ENCODE measurements at places on chromosomes 5 and 9.
A peak's percentile ranks its signal among the peaks of the same experiment; 100 is the strongest.

DNA sequence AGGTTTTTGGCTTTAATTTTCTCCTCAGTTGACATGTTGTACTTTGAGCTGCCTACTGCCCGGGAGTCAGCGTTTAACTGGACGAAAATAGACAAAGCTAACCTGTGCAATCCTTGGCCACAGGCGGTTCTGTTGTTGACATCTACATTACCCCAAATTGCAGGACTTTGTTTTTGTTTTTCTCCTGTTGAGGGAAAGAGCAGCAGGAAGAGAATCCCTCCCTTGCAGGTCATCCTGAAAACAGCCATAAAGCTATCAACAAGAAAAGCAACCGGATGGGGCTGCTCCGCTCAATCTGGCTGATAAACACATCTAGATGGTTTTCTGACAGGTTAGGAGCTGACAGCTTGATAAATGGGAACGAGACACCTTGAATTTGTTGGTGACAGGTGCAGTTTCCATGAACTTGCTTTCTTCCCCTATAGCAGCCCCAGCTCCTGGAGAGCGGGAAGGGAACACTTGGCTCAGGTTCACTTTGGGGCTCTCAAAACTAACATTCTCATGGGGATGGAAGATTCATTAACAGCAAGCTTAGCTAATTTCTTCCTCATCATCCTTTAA is 331.5 kb downstream of the SLIT3 start:
- no peak for DNase-seq

DNA sequence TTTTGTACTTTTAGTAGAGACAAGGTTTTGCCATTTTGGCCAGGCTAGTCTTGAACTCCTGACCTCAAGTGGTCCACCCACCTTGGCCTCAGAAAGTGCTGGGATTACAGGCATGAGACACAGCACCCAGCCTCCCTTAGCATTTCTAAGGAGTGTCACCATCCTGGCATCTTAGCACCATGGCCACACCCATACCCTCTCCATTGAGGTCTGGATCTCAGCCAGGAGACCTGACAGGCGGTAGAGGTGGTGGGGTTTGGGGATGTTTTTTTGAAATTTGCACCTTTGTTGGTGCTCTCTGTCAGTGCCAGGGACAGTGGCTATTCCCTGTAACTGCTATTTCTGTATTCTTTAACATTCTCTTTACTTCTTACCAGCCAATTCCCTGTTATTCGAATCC is 72.5 kb downstream of the TRIM36 start:
- no peak for DNase-seq

- DNase-seq: peak; percentile 70
These were observed at the start of gene FAM169A for GRCh38 chr5:74865804-74866595. Gene FAM169A, minus strand, starts transcription at chr5:74866387. Its CDS starts 24,711 bp downstream, at chr5:74841676.

- no peak for DNase-seq
These were observed 1359.4 kb downstream of the EFNA5 start for GRCh38 chr5:106311230-106311915.

DNA sequence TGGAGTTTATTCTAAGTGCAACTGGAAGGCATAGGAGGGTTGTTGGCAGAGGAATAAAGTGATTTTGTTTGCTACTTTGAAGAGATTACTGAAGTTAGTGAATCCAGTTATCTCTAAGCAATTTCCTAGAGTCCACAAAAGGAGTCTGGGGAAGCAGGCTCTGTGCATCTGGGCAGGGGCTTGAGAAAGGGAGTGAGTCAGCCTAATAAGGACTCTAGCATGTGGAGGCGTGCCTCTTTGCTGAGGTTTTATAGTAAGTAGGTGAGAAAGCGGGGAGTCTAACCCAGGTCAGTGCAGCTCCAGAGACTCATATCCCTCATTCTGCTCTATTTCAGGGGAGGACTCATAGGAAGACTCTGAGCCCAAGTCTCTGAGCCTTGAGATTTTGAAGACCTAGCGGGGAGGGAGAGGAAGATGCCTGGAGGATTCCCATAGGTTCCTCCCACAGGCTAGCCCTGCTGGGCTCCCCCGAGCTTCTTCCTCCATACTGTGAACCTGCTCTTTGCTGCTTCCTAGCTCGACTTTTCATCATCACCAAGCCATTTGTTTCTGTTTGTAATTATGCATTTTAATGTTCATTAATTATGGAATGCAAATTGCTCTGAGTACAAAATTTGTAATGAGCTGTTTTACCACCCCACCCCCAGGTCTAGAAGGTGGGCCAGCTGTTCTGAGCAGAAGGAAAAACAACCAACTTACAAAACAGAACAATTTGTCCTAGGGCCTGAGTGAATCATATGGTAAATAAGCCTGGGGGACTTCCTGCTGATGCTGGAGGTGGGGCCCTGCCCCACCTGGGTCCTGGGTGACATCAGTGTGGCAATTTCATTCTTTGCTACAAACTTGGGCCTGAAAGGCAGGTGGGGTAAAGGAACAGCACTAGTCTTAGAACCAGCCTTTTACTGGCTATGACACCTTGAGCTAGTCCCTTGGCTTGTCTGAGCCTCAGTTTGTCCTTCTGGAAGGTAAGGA is 150.2 kb downstream of the TRIM32 start:
- peak; percentile 85 for DNase-seq

DNA sequence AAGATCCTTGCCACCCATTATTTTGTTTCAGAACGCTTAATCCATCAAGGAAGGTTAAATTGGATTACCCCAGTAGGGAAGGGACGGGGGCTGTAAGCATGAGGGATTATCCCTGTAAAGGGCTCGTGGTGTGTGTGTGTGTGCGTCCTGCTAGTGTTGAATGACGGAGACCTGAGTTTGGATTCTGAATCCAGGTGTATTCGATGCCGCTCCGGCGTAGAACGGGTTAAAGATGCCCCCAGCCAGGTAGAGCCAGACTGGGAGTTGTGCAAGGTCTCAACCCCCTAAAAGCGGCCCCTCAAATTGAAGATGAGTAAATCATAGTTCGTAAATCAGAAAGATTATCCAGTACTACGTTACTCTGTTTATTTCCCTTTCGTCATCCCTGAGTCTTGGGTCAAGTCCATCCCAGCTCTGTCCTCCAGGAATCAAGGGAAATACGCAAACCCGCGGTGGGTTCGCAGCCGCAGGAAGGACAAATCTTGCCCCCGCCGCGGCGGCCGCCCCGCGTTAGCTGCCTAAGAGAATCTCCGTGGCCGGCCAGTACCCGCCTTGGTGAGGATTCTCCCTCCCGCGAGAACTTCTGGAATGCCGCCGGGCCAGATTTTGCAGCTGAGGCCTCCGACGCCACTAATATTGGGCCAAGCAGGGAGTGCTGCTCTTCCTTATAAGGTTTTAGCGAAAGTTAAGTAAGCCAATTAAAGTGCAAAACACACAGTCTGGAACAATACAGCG is 586 bp upstream of the MTAP start:
- peak; percentile 95 for DNase-seq

- DNase-seq: no peak
These were observed 159.4 kb upstream of the SMARCA2 start for GRCh38 chr9:1855726-1856125.

DNA sequence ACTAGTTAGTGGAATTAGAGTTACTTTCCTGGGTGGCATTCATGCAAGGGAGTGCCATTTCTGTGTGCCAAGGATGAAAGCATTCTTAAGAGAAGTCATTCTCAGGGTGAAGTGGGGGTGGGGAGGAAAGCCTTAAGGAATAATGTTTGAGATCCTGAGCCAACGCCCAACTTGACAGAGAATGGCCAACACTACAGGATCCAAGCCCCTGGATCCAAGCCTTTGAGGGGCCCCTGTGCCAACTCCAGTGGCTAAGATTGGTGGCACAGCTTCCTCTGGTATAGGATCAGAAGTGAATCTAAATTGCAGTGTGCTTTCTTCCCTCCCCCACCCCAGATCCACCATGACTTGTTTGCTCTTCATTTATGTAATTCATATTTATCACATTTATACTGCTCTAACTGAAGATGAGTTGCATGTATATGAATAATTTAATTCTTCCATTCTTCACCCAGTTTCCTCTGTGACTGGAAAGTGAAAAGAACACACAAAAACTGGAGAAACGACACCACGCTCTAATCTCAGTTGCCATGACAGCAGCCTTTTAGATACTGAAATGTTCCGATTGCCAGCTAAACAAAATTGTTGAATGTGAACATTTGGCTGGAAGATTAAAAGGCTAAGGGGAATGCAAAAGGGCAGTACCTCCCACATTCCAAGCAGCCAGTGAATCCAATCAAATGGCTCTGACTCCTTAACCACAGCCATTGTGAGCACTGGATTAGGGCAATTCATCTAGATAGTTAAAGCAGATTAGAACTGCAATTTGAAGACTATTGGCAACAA is 4.5 kb downstream of the ZNF608 start:
- DNase-seq: peak; percentile 72

DNA sequence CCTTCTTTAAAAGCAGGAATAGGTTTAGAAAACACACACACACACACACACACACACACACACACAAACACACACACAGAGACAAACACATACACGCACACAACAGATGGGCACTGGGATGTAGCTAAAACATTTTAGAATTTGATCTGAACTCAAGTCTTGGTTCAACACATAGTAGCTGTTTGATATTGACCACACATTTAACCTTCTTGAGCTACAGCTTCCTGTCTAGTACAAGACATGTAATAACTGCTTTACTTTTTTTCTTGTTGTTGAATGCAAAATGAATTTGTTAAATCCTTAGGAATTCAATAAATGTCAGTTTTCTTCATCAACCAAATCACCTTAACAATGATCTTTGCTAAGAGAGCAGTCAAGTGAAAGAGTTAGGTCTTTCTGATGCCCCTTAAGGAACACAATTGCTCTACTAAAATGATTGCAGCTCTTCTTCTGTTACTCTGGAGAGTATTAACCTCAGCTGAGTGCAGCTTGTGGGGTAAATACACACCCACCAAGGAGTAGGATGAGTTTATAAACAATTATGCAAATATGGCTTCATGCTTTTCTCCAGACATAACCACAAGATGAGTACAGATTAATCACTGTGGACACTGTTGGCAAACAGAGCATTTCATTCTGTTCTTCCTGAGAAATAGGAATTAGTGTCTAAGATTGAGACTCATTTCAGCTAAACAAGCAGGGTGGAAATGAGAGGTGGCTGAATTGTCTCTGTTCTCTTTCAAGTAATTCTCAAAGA is 302.9 kb upstream of the PAPPA start:
- DNase-seq: no peak

GRCh38 chr5:142753116-142753631 is 17.0 kb upstream of the ARHGAP26 start:
- no peak for DNase-seq

DNA sequence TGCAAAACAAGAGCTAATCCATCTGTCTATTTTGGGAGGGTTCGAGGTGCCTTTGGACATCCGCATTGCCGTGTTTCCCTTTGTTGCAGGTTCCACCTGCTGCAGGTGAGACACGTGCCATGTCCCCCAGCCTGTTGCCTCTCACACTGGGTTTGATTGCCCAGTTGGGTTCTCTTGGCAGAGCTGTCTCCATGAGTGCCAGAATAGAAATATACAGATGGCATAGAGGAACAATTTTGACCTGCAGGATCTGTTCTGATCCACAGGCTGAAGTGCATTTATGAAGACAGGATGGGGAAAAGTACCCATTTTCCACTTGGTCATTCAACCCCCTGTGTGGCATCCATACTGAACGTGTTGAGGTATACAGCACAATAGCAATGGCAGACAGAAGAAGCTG is 178.1 kb downstream of the SGCD start:
- DNase-seq: no peak

- no peak for DNase-seq
These were observed 230.5 kb downstream of the ESM1 start for GRCh38 chr5:54754878-54755277.

DNA sequence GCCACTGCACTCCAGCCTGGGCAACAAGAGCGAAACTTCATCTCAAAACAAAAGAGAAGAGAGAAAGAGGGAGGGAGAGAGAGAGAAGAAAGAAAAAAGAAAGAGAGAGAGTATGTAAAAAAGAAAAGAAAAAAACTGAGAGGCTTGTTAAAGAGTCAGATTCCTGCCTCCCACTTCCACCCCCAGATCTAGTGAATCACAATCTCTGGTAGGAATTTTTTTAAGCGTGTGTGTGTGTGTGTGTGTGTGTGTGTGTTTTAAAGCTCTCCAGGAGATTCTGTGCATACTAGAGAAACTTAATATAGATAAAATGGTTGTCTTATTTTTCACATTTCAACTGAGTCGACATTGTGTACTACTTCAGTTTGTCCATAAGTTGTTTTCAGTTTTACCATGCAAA is 32.0 kb downstream of the SAR1B start:
- no peak for DNase-seq

GRCh38 chr5:157558681-157559080 is 16.9 kb downstream of the ADAM19 start:
- DNase-seq: no peak

- DNase-seq: no peak
These were observed 25.7 kb downstream of the TRIO start for GRCh38 chr5:14168793-14169262.

DNA sequence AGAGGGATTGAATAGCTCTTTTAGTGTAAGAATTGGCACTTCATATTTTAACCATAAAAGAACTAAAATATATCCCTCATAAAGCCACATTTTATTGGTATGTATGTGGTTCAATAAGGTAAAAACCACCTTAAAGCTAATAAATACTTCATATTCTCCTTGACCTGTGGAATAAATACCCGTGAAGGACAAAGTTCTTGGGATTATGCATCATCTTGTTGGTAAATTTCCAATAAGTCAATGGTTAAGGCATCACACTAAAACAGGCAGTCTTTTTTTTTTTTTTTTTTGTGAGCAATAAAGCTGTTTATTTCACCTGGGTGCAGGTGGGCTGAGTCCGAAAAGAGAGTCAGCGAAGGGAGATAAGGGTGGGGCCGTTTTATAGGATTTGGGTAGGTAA is 161.9 kb downstream of the SNCAIP start:
- no peak for DNase-seq

GRCh38 chr5:158979290-158979689 is 120.4 kb downstream of the EBF1 start:
- no peak for DNase-seq

DNA sequence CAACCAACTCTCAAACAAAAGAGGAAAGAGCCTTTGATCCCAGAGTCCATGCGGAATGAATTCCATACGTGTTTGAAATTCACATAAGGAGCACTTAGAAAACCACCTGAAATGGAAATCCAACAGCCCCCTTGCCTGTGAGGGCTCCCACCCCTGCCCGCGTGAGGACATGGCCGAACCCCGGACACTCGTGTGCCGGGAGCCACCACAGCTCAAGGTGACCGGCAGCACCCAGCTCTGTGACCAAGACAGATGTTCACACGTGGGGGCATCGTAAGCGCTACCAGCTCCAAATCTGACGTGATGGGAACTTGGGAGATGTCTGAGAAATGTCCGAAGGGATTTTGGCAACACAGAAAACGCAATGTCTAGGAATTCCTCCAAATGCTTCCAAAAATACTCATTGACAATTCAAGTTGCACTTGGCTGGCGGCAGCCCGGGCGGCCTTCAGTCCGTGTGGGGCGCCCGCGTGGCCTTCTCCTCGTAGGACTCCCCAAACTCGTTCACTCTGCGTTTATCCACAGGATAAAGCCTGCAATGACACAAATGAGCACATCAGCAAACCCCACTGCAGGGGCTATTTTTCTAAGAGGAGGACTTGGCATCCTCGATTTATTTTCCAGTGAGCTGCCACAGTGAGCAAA is 23.2 kb upstream of the TERT start:
- peak; percentile 43 for DNase-seq

- no peak for DNase-seq
These were observed 29.8 kb downstream of the FBXL7 start for GRCh38 chr5:15529821-15530220.
